Activated CD4-positive, alpha-beta T cell treated with anti-CD3 and anti-CD28 coated beads for 4 hours (primary cell): ENCODE measurements at places on chromosomes 13 and 19.
A peak's percentile ranks its signal among the peaks of the same experiment; 100 is the strongest.

GRCh38 chr13:99686944-99687411 is 185.7 kb downstream of the TM9SF2 start:
- no peak for DNase-seq

DNA sequence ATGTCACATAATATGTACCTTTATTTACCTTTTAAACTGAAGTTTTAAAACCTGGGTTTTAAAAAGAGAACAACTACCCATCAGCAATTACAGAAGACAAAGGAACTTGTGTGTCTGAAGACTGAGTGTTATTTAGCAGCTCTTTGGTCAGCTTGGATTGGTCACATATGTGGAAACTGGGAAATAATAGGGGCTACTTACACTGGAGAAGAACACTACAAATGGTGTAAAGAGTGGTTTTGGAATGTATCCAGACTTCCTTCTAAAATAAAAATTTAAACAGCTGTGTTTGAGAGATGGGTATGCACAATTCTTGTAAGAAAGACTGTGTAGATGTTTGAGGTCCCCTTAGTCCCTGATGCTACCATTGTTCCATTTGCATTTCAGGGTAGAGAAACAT is 13.3 kb downstream of the TNFRSF19 start:
- DNase-seq = no peak

GRCh38 chr19:24073807-24074206 is 13.2 kb upstream of the ZNF254 start:
- no peak for DNase-seq

DNA sequence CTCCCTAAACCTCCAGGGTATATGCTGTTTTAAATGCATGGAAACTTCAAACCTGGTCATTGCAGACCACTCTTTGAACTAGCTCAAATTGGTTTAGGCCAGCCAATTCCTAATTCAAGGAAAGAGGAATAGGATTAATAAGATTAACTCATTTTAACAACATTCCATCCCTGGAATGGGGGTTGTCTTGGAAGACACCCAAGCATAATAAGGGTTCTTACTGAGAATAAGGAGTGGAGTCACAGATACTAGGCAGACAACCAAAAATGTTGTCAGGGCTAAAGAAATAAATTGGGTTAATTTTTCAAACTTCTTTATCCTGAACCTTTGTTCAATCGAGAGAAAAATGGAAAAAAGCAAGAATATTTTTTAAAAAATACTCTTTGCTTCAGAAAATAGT is 186.2 kb downstream of the PCDH9 start:
- no peak for DNase-seq

- no peak for DNase-seq
These were observed 8.1 kb downstream of the KCNN1 start for GRCh38 chr19:17975032-17975431.

GRCh38 chr13:50676602-50677001 is 166.9 kb downstream of the DLEU7 start:
- no peak for DNase-seq

- DNase-seq = no peak
These were observed 32.7 kb downstream of the NALCN start for GRCh38 chr13:101383595-101383994.

DNA sequence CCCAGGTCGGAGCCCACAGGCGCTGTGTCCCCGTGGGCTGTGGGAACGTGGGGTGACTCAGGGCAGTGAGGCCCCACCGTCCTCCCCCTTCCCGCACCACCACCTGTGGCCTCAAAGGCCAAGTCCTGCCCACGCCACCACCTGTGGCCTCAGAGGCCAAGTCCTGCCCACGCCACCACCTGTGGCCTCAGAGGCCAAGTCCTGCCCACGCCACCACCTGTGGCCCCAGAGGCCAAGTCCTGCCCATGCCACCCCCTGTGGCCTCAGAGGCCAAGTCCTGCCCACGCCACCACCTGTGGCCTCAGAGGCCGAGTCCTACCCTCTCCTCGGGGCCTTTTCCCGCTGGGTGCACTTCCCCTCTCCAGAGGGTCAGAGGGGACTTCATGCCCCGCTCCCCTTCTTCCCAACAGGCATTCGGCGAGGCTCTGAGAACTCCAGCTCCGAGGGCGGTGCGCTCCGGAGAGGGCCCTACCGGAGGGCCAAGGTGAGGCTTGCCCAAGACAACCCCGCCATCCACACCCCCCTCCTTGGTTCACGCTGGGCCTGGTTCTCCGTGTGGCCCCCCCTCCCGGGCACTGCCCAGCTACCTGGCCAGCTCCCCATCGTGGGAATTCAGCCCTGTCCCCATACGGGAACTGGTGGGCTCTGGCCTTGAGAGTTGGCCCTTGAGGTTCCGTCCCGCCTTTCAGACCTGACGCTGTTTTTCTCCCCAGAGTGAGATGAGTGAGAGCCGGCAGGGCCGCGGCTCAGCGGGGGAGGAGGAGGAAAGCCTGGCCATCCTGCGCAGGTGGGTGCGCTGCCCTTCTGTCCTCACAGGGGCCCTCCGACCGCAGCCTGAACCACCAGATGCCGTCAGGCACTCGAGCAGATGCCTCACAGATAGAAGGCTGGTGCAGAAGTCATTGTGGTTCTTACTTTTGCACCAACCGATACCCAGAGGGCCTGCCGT is 27.4 kb upstream of the F7 start:
- no peak for DNase-seq

DNA sequence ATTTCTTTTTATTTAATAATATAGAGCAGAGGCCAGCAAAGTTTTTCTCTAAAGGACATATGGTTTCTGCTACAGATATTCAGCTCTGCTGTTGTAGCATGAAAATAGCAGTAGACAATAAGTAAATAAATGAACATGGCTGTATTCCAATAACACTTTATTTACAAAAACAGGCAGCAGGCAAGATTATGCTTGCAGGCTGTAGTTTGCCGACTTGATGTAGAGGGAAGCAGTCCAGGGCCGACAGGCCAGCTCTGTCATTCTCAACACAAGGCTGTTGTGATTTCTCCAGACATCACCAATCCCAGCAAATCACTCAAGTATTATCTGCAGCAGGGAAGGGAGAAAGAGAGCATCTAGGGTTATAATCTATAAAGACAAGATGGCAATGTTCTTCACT is 1062.5 kb upstream of the PCDH9 start:
- no peak for DNase-seq

- DNase-seq = no peak
These were observed 46.8 kb downstream of the PTPRS start for GRCh38 chr19:5293612-5294378.

DNA sequence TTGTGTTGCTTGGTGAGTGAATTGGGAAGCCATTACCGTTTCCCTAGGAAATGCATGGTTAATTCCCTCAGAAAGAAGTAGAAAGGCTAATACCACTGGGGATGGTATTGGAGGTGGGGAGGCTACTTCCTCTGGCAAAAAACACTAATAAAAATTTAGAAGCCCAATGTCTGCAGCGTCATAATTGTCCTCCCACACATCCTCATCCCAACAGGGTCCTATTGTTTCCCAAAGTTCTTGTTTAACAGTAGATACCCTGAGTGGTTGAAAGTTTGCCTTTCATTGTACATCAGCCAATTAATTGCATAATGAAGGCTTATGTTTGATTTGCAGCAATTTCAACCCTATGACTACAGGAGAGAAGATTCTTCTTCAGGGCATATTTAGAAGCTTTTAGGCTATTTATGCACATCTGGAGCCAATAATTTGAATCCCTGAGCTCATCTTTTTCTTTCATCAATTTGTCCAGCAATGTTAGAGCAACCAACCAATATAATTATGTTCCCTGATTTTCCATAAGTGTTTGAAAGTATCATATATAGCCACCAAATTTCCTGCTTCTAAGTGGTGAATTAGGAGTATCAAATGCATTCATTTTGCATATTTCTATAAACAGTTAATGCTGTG is 491.0 kb downstream of the SLITRK5 start:
- DNase-seq = no peak

DNA sequence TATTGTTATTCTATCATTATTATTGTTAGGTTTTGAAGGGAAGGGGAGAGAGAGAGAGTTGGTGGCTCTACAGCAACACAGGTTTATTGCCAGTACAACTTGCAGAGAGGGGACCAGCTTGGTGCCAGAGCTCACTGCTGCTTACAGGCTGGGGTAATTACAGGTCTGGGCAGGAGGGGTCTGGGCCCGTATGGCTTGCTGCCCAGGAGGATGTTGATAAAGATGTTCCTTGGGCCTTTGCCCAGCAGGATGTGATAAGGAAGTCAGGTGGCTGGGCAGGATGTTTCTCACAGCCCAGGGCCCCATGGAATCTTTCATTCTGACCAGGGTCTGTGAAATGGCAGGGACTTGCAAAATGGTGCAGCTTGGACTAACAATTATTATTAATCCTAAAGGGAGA is 64.2 kb upstream of the ZNF599 start:
- no peak for DNase-seq

DNA sequence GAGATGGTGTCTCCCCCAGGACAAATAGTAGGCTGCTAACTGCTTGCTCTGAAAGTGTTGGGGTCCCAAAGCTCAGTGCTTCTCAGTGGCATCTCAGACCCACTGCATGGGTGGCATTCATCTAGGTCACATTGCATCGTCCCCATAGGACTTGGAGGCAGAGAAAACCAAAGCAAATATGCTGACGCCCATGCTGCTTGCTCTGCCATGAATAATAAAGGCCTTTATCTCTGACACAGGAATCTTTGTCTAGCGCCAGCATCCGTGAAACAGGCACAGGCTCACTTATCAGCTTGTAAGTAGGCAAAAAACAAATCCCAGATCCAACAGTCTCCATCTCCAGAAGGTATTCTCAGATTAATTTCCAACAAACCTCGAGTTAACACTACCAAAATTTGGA is 18.9 kb upstream of the IPO5 start:
- no peak for DNase-seq

DNA sequence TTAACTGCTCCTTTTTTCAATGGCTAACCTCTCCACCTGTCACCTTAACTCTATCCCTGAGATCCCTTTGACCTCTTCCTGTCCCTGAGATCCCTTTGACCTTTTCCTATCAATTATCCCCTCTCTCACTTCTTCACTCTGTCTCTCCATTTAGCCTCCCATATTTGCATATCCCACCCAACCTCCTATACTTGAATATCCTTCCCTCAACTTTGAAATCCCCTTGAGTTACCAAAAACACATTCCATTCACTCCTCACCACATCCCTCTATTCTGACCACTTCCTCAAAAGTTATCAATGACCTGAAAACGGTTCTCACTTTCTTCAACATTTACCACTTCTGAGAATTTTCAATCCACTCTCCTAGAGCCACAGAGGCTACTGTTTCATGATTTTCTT is 3.0 kb downstream of the MYCBP2 start:
- DNase-seq = no peak

DNA sequence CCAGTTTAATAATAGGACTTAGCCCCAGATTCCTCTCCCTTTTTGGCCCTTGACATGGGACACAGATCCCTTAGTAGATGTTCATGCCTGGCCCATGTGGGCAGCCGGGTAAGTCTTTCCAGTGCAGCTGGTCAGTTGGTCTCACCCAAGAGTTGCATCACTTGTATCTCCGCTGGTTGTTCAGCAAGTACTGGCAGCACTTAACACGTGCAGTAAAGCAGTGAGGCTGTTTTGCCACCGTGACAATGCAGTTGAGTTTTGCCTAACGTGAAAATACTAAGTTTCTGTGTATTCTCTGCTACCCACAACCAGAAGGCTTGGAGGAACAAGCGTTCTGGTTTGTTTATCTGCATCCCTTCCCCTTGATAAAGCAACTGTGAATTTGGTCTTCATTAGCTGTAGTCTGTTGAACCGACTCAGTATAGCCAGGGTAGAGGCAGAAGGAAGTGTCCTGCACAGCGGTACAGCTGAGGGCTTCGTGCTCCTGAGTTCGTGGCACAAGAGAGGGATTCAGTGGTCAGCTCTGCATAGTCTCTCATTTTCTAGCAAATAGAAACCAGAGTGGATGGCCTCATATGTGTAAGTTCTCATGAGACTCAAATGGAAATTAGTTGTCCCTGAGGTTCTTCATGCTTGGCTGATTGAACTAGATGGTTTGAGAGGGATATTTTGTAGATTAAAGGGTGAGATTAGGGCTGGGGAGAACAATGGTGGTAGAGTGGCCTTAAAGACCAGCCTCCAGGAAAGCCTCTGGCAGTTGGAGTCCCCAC is 50.3 kb downstream of the ARHGEF7 start:
- DNase-seq = no peak

GRCh38 chr13:58744686-58745085 is 1113.1 kb downstream of the PCDH17 start:
- no peak for DNase-seq

DNA sequence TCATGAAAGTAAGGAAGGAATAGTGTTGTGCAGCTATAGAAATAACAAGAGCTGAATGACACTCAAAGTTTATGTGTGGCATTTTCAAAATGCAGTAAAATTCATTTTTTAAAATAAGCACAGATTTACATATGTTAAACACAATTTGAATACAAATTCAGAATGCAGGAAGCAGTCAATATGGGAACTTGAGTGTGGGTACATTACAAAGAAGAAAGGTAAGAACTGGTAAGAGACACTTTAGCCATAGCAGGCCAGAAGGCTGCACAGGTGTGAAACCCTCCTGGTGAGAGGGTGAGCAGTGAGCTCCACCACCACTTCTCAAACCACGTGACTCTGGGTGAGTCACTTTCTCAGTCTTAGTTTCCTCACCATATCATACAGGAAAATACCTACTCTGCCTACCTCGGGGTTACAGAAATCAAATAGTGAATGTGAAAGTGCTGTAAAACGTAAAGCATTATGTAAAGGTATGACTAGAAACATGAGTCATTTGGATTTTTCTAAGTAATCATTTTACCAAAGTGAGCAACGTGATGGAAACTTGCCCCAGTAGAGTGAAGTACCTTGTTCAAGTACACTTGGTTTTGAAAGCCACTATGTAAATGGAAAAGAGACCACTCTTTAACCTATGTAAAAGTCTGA is 40.5 kb downstream of the USP12 start:
- peak; percentile 74 for DNase-seq

- no peak for DNase-seq
These were observed 29.8 kb downstream of the DGKH start for GRCh38 chr13:42078128-42078808.

DNA sequence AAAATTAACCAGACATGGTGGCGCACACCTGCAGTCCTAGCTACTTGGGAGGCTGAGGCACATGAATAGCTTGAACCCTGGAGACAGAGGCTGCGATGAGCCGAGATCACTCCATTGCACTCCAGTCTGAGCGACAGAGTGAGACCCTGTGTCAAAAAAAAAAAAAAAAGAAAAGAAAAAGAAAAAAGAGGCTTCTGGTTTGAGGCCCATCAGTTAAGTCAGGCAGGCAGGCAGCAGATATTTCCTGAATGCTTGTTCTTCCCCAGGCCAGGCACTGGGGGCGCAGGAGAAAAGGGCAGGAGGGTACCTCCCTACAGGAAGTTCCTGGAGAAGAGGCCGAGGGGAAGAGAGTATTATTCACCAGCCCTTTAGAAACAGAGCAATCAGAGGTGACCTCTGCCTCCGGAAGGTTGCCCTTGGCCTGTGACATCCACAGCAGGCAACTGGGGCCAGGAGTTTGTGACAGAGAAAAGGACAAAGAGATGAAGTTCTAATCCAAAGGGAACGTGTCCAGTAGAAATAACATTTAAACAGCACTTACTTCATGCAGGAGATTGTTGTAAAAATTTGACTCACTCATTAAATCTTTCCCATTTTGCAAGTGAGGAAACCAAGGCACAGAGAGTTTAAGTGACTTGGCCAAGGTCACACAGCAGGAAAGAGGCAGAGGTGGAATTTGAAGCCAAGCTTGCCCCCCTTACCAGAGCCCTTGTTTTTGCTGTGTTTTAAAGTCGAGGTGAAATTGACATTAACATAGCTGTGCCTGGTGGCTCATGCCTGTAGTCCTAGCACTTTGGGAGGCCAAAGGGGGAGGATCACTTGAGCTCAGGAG is 4.3 kb upstream of the RLN3 start:
- no peak for DNase-seq

GRCh38 chr19:35085947-35086346 is 29.7 kb upstream of the FXYD3 start:
- no peak for DNase-seq

- no peak for DNase-seq
These were observed 539.7 kb downstream of the RFC3 start for GRCh38 chr13:34357435-34358232.
